Activated naive CD8-positive, alpha-beta T cell treated with anti-CD3 and anti-CD28 coated beads, Interleukin-2, amount 50 U/mL, for 24 hours (primary cell): ENCODE measurements at places on chromosomes 4 and X.

DNA sequence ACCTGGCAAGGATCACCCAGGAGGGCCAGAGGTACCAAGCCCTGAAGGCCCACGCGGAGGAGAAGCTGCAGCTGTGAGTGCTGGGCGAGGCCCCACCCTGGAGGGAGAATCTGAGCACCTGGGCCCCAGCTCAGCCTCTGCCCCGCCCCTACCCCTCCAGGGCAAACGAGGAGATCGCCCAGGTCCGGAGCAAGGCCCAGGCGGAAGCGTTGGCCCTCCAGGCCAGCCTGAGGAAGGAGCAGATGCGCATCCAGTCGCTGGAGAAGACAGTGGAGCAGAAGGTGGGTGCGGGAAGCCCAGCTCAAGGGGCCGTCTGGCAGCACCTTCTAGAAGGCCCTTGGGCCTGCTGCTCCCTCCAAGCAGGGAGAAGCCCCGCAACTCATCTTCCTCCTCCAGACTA is 23.2 kb downstream of the TACC3 start:
- no peak for DNase-seq

GRCh38 chr4:141638230-141638629 is 1.8 kb downstream of the IL15 start:
- DNase-seq, result no peak

DNA sequence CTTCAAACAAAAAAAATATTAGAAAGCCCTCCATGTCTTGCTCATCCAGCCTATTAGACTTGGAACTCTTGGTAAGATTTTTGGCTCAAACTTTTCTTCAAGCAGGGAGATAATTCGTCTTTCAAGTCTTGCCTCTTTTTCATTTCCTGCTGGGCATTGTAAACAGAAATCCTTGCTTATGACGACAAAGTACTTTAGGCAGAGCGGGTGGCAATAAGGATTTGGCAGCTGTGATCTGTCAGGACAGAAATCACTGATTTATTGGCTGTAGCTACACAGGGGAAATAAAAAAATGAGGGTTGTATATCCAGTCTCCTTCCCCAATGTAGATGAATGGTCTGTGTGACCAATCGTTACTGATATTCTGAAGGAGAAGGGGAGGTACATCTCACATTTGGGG is 121.6 kb downstream of the SLC4A4 start:
- DNase-seq, result no peak

GRCh38 chr4:184357772-184358171 is 116.6 kb downstream of the IRF2 start:
- DNase-seq, result no peak

GRCh38 chrX:70172964-70173363 is 4.3 kb upstream of the DGAT2L6 start:
- no peak for DNase-seq

DNA sequence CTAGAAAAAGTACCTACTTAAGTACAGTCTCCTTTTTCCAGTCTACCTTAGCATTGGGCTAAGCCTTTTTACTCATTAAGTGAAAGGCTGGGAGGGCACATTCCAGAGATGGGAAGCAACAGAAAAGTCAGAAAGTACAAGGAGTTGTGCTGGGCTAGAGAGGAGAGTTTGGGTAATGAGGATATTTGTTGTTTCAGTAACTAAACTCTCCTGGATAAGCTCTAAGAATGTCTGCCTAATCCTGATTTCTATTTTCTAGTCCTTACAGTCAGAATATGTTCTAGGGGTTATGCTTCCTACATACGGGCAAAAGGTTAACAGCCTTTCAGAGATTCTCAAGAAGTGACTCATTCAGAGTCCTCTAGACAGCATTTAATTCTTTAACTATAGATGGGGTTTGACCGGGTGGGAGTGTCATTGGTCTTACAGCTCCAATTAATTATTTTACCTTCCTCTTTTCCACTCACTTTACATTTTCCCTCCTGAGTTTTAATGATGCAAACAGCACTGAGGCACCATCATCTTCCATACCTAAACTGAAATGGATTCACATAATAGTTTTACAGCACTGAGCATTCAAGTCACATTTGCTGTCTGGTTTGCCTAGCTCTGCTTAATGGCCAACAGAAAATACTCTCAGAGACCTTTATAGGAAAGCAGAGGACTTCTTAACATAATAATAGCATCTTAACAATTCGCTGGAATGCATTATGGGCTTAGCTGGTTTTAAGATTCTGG is 42.9 kb downstream of the USP26 start:
- DNase-seq, result no peak
